CD4-positive, alpha-beta memory T cell (primary cell): ENCODE measurements at places on chromosomes 12 and 14.

GRCh38 chr12:91367234-91367849 lies 184.7 kb upstream of the DCN start:
- no peak for DNase-seq

- no peak for DNase-seq
Observed at GRCh38 chr14:50740856-50741255, 72.8 kb upstream of the SAV1 start.

DNA sequence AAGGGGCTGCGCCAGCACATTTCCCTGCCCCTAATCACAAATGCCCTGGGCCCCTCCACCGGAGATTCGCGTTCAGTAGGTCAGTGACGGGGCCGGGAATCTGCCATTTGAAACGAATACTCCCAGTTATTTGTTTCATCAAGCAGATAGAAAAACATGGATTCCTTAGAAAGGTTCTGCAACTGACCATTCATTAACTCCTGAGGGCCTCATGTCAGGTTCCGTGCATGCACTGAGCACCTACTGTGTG lies 25.6 kb upstream of the UBC start:
- DNase-seq, result no peak

DNA sequence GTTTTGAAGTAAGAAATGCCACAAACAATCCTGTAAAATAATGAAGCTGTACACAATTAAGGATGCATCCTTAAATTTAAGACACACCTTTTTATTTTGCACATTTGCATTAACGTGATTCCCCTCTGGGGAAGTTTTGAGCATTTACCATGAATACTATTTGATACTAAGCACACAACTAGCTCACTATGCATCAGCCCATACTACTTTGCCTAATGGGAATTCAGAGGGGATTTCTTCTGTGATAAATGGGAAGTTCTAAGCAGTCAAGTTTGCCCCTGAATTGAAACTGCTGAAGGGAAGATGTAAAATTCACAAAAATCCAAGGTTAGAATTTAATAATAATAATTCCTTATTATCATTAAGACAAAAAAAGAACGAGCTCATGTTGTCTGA lies 27.4 kb downstream of the SINHCAF start:
- DNase-seq, result no peak

DNA sequence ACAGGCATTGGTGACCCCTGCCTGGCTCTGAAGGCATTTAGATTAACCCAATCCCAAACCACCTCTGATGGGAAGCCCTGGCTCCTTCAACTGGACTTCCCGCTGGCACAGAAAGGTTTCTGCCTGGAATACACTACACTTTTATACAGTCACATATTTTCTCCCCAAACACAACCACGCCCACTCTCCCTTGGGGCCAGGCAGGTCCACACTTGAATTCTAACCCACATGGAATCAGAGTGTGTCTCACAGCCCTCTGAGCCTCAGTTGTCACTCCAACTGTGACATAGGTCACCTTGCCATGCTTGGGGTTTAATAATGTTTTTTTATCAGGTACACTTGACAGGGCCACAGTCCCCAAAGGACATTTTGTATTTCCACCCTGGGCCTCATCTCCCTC lies 368.6 kb downstream of the BCL11B start:
- no peak for DNase-seq

GRCh38 chr12:26131936-26132335 lies 7.1 kb upstream of the BHLHE41 start:
- DNase-seq, result no peak

DNA sequence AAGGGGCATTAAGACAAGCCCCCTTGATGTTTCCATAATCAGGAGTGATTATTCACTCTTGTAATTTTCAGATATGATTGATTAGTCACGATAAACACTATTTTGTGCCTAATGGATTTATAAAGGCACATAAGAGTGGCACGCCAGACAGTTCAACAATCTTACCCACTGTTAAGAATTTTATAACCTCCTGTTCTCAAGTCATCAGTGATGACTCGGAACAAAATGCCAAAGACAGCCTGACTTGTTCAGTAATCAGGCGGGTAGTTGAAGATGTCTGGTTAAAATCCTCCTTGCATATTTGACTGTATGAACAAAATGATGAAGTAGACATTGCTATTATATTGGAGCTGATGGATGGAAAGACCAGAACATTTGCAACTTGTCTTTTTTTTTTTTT lies 212.1 kb upstream of the RMST start:
- no peak for DNase-seq

DNA sequence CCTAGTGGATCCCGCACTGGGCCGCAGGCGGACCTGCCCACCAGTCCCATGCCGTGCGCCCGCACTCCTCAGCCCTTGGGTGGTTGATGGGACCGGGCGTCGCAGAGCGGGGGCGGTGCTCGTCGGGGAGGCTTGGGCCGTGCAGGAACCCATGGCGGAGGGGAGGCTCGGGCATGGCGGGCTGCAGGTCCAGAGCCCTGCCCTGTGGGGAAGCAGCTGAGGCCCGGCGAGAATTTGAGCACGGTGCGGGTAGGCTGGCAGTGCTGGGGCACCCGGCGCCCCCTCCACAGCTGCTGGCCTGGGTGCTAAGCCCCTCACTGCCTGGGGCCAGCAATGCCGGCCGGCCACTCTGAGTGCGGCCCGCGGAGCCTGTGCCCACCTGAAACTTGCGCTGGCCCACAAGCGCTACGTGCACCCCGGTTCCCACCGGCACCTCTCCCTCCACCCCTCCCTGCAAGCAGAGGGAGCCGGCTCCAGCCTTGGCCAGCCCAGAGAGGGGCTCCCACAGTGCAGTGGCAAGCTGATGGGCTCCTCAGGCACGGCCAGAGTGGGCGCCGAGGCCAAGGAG lies 100.8 kb downstream of the PLEKHA5 start:
- no peak for DNase-seq

DNA sequence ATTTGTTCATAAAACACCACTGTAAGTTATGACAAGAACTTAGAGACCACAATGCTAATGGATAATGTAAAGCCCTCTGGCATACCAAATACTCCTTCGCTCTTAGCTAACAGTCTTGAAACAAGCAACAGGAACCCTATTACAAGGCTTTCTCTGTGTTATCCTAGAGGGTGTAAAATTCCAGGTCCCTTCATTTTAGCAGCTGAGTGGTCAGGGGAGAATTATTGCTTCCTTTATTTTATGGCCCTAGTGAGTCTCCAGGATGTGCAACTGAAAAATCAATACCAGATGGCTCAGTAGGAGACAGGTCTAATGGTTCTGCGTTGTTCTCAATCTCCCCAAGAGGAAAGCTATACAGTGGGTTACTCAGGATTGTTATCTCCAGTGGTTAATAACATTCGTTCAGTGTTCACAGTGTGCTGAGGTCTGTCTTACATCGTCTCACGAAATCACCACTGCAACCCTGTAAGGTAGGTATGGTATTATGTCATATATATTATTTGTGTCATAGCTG lies 172.7 kb upstream of the CNOT2 start:
- DNase-seq, result no peak

- peak; percentile 69 for DNase-seq
Observed at GRCh38 chr12:118055144-118055557, 5.8 kb downstream of the WSB2 start.

DNA sequence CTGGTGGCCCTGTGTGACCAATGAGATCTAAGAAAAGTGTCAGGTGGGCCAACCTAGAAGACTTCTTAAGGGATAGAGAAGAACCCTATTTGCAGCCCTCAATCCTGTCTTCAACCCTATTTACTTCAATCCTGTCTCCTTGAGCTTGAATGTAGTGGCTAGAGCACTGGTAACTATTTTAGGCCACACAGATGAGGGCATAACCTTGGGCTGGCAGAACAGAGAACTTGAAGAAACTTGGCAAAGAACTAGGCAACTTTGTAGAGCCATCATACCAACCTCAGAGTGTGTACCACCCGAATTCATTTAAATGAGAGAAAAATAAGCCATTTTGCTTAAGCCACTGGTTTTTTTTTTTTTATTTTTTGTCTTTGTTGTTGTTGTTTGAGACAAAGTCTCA lies 94.8 kb downstream of the TMTC1 start:
- no peak for DNase-seq

DNA sequence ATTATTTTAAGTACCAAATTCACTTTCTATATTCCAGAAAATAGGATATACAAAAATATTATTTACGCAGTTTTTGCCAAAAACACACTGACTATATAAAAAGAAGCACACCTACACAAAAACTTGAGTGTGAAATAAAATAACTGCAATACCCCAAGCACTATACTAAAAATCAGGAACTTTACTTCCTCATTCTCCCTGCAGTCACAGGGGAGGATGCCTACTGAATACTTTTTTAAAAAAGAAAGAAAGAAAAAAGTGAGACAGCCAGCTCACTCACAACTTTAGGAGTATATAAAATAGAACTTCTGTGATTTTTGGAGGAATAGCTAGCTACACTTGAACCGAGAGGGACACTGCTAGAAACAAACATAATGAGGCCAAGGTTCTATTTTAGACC lies 12.2 kb downstream of the RPS6KA5 start:
- DNase-seq, result no peak

DNA sequence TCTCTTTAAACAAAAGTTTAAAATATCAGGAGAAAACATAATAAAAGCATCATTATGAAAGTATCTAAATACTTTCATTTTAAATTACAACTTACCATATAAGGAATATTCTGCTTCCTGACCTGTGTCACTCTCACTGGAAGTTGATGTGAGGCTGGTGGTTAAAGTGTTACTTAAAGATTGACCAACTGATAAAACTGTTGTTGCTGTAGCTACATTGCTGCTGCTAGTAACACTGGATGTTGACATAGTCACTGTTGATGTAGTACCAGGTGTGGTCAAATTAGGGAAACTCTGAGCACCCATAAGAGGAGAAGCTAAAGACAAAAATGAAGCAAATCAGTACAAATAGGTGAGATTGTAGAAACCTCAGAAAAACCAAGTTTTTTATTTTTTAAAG lies 79.9 kb downstream of the HECTD1 start:
- DNase-seq, result peak; percentile 84

DNA sequence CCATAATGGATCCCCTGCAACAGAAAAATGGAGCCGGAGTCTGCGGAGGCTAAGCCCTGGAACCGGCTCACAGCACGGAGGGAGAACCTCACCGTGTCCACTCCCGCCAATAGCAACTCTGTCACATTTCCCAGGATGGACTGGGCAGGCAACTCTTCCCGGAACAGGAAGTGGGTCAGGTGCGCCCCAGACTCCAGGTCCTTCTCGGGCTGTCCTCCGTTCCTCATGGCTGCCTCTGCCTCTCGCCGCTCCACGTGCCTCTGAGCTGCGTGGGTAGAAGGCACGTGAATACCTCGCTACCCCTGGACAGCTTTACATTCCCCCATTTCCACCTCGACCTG lies 2.2 kb downstream of the CYP27B1 start:
- no peak for DNase-seq

- no peak for DNase-seq
Observed at GRCh38 chr12:67453191-67453590, 184.0 kb downstream of the CAND1 start.

DNA sequence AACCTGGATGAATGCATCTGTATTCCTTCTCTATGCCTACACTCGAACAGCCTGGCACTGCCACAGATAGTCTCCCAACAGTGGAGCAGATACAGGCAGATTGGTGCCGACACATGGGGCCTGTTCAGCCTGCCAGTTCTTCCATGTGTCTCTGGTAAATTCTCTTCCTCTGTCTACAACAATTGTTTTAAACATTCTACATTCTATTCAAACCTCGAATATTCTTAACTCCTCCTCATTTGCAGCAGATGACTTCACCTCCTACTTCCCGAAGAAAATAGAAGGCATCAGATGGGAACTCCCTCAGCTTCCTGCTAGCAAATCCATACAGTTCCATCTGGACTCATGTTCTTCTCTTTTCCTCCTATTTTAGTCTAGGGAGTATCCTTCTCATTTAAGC lies 43.1 kb upstream of the OTOGL start:
- no peak for DNase-seq

GRCh38 chr12:45213107-45213506 lies 2.8 kb upstream of the ANO6 start:
- DNase-seq, result no peak

DNA sequence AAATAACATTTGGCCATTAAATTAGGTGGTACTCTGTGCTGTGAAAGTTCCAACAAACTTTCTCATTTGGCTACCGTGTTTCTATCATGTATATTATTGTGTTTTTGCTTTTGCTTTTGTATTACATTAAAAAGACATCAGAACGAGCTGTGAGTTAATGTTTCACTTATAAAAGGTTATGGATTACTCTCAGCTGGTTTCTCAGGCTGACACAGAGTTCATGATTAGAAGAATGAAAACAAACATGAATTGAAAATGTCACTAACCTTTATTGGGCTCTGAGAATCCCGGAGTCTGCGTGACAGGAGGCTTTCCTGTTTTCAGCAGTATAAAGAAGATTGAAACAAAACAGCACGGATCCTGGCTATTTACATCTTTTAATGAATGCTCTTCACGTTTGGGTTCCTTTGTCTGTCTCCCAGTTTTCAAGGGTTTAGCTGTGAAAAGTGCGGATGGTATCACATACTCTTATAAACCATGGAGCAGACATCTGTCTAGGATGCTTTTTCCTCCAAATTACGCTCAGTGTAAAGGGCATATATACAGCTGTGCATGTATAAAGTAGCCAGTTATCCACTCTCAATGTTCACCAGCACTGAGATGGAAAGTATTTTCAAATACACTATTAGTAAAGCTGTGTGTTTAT lies 153.6 kb downstream of the PTCSC3 start:
- DNase-seq, result no peak

DNA sequence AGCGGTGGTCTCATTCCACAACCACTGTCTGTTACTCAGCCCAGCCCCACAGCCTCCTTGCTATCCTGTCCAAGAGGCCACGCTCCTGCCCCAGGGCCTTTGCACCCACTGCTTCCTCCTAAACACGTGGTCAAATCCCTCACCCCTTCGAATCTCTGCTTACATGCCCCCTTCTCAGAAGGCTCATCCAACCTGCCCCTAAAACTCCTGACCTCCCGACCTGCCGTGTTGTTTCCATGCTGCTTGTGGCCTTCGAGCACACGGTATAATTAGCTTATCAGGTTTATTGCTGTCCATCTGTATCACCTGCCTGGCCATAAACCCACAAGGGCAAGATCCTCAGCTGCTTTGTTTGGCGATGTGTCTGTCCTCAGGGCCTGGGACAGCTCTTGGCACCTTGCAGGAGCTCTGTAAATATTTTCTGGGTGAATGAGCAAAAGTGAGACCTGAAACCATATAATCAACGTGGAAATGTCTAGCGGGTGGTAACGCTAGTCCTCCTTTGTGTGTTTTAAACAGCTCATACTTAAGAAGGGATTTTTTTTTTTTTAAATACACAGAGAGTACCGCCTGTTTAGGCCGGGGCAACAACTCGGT lies 36.0 kb downstream of the SCARB1 start:
- DNase-seq, result no peak

DNA sequence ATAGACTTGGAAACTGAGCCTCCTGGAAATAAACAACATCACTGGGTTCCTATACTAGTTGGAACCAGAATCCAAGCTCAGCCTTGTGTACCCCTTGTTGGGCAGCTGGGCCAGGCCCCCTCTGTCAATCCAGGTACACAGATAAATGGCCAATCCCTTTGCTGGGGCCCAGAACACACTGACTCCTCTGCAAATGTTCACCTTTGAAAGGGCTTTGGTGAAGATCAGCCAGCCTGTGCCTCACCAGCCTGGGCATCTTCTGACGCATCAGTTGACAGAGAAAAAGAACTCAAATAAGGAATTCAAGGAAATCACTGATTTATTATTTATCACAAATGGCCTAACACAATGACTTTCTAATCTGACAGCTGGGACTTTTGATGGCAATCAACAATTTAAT lies 1090.2 kb downstream of the BCL11B start:
- DNase-seq, result no peak

- DNase-seq, result peak; percentile 41
Observed at GRCh38 chr14:76352639-76353281, 23.2 kb upstream of the ESRRB start.

- no peak for DNase-seq
Observed at GRCh38 chr14:68606644-68607043, 186.2 kb downstream of the ZFP36L1 start.

GRCh38 chr14:67166450-67166853 lies 22.8 kb upstream of the GARIN2 start:
- DNase-seq, result peak; percentile 28
